Activated B cell treated with CpG ODN at 0.5 μM for 24 hours (primary cell): ENCODE measurements at places on chromosomes 11 and 22. TPM values are rescaled to one million over a fixed set of nuclear protein-coding genes. Genes with fewer than 3 reads are reported as not detected.

DNA sequence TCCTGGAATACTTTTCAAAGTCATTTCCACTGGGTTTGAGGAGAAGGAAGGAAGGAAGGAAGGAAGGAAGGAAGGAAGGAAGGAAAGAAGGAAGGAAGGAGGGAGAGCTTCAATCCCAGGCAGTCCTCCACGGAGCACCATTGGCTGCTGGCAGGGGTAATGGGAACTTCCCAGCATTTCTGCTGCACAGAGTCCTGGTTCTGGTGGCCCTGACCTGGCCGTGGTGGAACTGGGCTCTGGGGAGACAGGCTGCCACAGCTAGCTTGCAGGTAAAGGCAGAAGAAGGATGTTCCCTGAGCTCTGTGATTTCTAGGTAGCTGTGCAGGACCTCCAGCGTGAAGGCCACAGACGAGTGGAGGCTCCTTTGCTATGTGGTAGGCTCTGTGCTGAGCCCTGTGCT, 10.6 kb downstream of the PKNOX2 start:
- H3K27me3 ChIP-seq, result peaks cover 57% of the 10 kb centered on the region
- DNase-seq, result no peak
- H3K4me1 ChIP-seq, result no peaks in the 10 kb centered on the region

DNA sequence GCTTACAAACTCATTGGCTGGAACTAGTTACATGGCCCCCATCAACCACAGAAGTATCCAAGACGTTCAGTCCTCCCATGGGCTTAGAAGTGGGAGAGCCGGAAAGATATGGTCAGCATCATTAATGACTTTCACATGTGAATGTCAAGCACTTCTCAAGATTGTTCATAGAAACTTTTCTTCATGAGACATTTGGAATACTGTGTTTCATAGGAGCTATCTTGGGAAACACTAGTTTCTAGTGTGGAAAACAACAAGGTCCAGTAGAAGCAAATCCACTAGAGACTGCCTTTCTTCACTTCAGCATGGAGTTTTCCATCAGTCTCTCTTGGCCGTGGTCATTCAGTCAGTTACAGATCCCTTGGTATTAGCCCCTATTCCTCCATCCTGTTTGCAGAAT, 160.9 kb downstream of the C11orf91 start:
- no peaks in the 10 kb centered on the region for H3K36me3 ChIP-seq
- no peaks in the 10 kb centered on the region for H3K4me1 ChIP-seq
- peaks cover 21% of the 10 kb centered on the region for H3K27me3 ChIP-seq

DNA sequence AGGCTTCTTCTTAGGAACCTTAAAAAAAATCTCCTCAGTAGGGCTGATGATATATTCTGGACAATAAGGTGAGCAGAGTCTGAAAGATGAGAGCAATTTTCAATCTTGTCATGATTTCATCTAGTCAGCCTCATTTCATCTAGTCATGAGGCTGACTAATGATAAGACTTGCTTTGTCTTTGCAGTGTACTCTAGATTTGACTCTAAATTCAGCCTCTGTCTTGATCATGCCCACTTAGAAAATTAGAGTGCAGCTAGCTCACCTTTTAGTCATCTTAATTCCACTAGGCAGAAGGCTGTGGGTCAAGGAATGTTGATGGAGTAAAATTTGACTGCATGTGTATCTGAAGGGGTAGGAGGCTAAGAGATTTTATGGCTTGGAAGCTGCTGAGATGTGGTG, 5.5 kb downstream of the EHF start:
- H3K27ac ChIP-seq, result no peak overlapping the region
- DNase-seq, result no peak
- no peak overlapping the region for H3K4me3 ChIP-seq

- no peak overlapping the region for H3K4me3 ChIP-seq
- no peak overlapping the region for H3K27ac ChIP-seq
- no peak for DNase-seq
- H3K36me3 ChIP-seq, result no peaks in the 10 kb centered on the region
These were observed 1330.2 kb downstream of the LRRC4C start for GRCh38 chr11:40129266-40129665.

DNA sequence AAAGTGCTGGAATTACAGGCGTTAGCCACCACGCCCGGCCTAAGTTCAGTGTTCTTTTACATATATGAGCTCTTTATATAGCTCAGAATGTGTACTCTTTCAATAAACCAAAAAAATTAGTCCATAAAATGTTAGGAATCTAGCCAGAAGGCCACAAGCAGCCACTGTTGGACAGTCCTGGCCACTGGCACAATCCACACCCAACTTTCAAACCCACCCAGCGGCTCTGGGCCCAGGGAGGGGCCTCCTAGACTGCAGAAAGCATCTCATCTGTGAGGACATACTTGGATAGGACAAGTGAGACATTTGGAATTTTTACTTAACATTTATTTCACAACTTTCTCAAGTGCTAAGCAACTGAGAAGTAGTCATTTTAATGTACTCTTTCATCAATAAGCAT, 6.4 kb downstream of the PACSIN2 start:
- H3K27ac ChIP-seq, result no peak overlapping the region
- H3K27me3 ChIP-seq, result no peaks in the 10 kb centered on the region
- no peaks in the 10 kb centered on the region for H3K36me3 ChIP-seq
- H3K4me1 ChIP-seq, result peaks cover 60% of the 10 kb centered on the region

GRCh38 chr11:504053-504993, 2.7 kb downstream of the RNH1 start:
- H3K27me3 ChIP-seq, result no peaks in the 10 kb centered on the region
- H3K4me3 ChIP-seq, result peak overlapping the region; percentile 68
- peak; percentile 27 for DNase-seq
- H3K4me1 ChIP-seq, result peaks cover 48% of the 10 kb centered on the region
- H3K27ac ChIP-seq, result peak overlapping the region; percentile 35

DNA sequence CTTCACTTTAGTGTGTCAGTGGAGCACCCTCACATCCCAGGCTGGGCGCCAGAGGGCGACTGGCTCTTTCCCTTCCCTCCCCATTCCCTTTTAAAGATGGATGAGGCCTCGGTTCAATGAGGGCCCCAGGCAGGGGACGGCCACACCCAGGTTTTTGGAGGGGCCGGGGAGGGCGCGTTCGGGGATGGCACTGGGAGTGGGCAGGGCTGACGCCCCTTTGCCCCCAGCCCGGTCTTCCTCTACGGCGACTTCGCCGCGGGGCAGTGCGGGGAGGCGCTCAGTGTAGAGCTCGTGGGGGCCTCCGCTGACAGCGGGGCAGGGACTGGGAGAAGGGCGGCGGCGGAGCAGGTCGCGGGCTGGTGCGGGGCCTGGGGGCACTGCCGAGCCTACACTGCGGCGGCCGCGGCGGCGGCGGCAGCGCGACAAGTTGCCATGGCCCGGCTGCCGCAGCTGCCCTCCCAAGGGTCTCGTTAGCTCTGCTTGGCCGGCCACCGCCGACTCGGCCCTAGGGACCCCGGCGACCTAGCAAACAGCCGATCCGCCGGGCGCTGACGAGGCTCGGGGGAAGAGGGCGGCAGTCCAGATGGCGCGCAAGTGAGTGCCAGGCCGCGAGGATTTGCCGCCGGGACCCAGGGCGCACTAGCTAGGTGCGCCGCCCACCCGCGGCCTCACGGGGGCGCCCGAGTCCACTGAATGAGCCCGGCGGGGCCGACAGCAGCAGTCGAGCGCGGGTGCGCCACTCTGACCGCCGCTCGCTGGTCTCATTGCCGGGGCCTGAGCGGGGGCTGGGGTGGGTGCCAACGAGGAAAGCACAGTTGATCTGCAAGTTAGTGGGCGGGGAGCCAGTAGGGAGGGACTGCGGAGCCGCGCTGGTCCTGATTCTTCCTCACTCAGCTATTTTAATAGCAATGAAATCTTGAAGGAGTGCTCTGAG, 92.7 kb downstream of the RRM1 start:
- H3K27me3 ChIP-seq, result peaks cover 20% of the 10 kb centered on the region
- H3K27ac ChIP-seq, result no peak overlapping the region
- H3K4me3 ChIP-seq, result peak overlapping the region; percentile 75
- H3K4me1 ChIP-seq, result peaks cover 4% of the 10 kb centered on the region
- no peaks in the 10 kb centered on the region for H3K36me3 ChIP-seq

DNA sequence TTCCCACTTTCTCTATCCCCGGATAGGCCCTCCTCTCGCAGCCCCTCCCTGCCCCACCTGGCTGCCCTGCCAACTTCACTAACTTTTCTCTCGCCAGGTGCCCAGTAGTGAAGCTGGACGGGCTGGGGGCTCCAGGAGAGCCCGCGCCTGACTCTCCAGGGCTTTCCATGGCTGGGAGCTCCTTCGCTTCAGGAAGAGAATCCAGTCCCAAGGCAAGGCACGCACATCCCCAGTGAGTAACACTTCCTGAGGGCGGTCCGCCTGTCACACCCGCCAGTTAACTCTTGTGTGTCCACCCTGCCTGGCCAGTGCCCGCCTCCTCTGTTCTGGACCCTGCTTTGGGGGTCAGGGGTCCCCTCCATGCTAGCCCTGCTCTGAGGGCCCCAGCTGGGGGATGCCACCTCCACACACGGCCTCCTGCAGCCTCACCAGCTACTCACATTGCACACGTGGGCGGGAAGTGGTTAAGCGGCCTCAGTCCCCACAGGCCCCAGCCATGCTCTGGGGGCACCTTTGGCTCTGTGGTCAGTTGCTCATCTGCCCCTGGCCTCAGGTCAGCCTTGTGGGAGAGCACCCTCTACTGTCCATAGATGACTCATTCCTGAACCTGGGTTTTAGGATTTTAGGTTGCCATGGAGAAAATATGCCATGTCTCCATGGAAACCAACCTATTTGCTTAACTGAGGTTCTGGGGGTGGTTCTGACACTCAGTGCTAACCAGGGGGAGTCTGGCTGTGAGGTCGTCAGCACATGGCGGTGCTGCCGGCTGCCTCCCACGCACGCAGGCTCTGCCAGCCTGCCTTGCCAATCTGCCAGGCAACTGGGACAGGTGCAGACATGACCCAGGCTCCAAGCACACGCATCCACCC, at the start of gene RIN1:
Gene RIN1 (minus strand): TSS at position 201 of the 869 bp plus-strand sequence. CDS start 32 bp downstream, at position 169.
- peaks cover 22% of the 10 kb centered on the region for H3K4me1 ChIP-seq
- H3K4me3 ChIP-seq, result peak within 1 kb of the TSS; percentile 78
- DNase-seq, result no peak
- peaks cover 38% of the 10 kb centered on the region for H3K36me3 ChIP-seq

- no peaks in the 10 kb centered on the region for H3K27me3 ChIP-seq
- H3K4me1 ChIP-seq, result peaks cover 62% of the 10 kb centered on the region
- peak overlapping the region; percentile 68 for H3K27ac ChIP-seq
- no peak for DNase-seq
- no peak overlapping the region for H3K4me3 ChIP-seq
- H3K36me3 ChIP-seq, result peaks cover 7% of the 10 kb centered on the region
These were observed 28.6 kb downstream of the TEF start for GRCh38 chr22:41410311-41410751.

- H3K27ac ChIP-seq, result no peak overlapping the region
- H3K36me3 ChIP-seq, result no peaks in the 10 kb centered on the region
- peaks cover 54% of the 10 kb centered on the region for H3K4me1 ChIP-seq
- no peak for DNase-seq
These were observed 7.2 kb downstream of the MS4A15 start for GRCh38 chr11:60763692-60764369.

- no peak for DNase-seq
- H3K4me1 ChIP-seq, result peaks cover 42% of the 10 kb centered on the region
- H3K27me3 ChIP-seq, result no peaks in the 10 kb centered on the region
- H3K36me3 ChIP-seq, result no peaks in the 10 kb centered on the region
These were observed 25.2 kb upstream of the VPREB1 start for GRCh38 chr22:22219140-22219996.

DNA sequence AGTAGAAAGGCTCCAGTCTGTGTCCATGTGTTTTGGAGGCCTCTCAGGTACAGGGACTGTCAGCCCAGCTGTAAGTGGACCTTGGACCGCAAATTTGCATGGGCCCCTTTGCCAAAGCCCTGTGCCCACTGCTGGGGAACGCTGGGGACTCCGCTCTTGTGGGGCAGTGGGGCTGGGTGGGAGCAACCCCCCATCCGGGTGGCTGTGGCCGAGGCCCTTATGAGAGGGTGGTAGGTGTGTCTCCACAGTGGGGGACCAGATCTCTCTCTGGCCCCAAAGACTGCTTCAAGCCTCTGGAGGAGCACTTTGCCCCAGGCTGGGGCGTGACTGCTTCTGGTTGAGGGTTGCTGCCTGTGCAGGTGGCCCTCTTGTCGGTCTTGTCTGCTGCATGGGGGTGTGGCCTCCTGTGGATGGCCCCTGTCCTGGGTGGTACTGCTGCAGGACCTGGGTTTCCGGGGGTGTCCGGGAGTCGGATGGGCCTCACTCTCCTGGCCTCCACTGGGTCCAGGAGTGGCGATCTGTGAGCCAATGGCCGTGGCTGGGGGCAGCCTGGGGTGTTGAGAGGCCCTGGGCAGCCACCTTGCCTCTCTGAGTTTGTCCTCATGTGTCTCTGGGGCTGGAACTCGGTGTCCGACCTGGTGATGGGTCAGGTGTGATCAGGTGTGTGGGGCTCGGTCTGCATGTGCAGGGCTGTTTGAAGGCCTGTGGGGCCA, 15.9 kb downstream of the KCNQ1 start:
- peaks cover 55% of the 10 kb centered on the region for H3K4me1 ChIP-seq
- no peak overlapping the region for H3K4me3 ChIP-seq
- no peaks in the 10 kb centered on the region for H3K36me3 ChIP-seq
- H3K27ac ChIP-seq, result no peak overlapping the region

The OR52E8 gene
- not detected in 2 replicates for total RNA-seq

The MOGAT2 gene
- total RNA-seq, result 0.22 TPM in 1 of 2 replicates, not detected in the other

The FAM83F gene
- total RNA-seq, result 0.02 and 0.13 TPM in 2 replicates

The GUCY1A2 gene
- 0.07 TPM in 1 of 2 replicates, not detected in the other for total RNA-seq

The FAM118B gene
- 8.7 and 11.7 TPM in 2 replicates for total RNA-seq

The ACR gene
- total RNA-seq, result not detected in 2 replicates

The B4GALNT4 gene
- not detected in 2 replicates for total RNA-seq
